Psoas muscle (tissue), 8 donors: ENCODE measurements at places on chromosomes 6 and 20. TPM values are rescaled to one million over a fixed set of nuclear protein-coding genes. Genes with fewer than 3 reads are reported as not detected.
A peak's percentile ranks its signal among the peaks of the same experiment; 100 is the strongest.

ZNF334 gene
- total RNA-seq: 1.0 TPM

DNA sequence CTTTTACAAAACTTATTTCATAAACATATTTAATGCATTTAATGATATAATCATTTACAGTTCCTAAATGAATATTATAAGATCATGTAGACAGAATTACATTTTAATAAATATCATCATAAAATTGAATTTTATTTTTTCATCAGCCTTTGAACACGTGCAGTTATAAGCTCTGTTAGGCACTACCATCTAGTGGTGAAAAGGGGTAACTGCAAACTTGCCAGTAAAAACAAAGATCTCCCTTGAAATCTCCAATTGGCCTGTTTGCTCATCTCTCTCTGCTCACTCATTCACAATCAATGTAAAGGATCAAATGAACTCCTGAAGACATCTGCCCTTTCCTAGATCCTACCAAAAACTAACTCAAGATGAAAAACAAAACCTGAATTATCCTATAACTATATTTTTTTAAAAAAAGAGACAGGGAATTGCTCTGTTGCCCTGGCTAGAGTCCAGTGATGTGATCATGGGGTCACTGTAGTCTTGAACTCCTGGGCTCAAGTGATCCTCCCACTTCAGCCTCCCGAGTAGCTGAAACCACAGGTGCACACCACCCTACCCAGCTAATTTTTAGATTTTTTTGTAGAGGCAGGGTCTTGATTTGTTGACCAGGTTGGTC is 31.7 kb downstream of the SAMHD1 start:
- no peaks in the 10 kb centered on the region for H3K27me3 ChIP-seq
- DNase-seq: no peak

- H3K36me3 ChIP-seq: no peaks in the 10 kb centered on the region
- DNase-seq: peak; percentile 23
- no peak overlapping the region for H3K4me3 ChIP-seq
- no peaks in the 10 kb centered on the region for H3K4me1 ChIP-seq
- no peaks in the 10 kb centered on the region for H3K27me3 ChIP-seq
These were observed 107.8 kb downstream of the ZFP64 start for GRCh38 chr20:52083627-52084232.

DNA sequence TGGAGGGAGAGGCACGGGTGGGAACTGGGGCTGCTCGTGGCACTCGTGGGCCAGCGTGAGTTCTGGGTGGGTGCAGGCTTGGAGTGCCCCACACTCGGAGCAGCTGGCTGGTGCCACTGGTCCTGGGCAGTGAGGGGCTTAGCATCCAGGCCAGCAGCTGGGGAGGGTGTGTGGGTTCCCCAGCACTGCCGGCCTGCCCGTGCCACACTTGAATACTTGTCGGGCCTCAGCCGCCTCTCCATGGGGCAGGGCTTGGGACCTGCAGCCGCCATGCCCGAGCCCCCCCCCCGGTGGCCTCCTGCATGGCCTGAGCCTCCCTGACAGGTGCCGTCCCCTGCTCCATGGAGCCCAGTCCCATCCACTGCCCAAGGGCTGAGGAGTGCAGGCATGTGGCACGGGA is 207.2 kb downstream of the CD109 start:
- no peak for DNase-seq
- no peaks in the 10 kb centered on the region for H3K4me1 ChIP-seq
- no peak overlapping the region for H3K27ac ChIP-seq
- H3K36me3 ChIP-seq: no peaks in the 10 kb centered on the region

CTCFL gene
- total RNA-seq: not detected

DNA sequence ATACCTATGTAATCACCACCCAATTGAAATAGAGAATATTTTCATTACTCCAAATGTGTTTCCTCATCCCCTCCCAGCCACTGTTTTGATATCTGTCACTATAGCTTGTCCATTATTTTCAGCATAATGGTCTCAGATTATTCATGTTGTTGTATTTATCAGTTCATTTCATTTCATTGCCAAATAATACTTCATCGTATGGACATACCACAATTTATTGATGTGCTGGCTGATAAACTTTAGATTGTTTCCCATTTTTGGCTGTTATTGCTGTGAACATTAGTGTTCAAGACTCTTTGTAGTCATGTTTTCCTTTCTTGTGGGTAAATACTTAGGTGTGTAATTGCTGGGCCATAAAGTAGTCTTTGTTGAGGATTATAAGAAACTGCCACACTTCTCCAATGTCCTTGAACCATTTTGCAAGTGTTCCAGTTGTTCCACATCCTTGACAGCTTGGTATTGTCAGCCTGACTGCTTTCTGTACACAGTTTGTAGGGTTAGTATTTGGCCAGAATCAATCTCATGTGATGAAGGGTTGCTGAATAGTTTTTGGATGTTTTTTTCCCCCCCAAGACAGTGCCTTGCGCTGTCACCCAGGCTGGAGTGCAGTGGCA is 44.3 kb downstream of the JARID2 start:
- no peaks in the 10 kb centered on the region for H3K36me3 ChIP-seq
- H3K4me3 ChIP-seq: no peak overlapping the region
- H3K27me3 ChIP-seq: no peaks in the 10 kb centered on the region
- peak overlapping the region; percentile 32 for H3K27ac ChIP-seq
- peaks cover 53% of the 10 kb centered on the region for H3K4me1 ChIP-seq
- no peak for DNase-seq

SNAP91 gene
- not detected for total RNA-seq

DNA sequence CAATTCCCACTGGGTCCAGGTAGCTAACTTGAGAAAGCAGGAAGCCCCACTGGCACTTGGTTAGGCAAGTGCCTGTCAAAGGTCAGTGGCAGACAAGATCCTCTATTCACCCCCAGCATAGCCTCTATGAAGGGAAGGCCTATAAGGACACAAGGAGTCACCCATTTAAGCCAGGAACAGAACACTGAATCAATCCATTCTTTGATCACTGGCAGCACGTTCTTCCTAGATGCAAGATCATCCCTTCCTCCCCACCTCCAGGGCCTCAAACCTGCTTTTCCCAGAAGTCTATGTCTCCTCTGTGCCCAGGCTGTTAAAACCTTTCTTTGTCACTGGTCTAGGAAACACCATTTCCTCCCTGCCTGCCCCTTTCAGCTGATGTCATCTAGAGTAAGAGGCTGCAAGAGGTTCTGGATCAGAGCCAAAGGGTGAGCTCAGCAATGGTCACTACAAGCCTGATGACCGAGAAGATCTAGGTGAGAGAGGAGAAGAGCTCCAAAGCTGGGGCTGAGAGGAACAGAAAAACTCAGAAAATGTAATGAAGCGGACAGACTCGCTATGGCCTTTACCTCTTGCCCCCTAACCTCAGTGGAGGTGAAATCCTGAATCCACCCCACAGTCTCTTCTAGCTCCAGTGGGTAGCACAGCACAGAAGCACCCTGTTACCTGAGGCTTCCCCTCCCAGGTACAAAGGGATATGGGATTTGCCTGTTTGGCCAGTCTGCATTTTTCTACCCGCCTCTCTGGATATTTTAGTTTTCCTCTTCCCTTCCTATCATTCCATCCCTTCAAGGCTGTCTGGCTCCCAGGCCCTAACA is 1.8 kb downstream of the GTPBP2 start:
- peak; percentile 71 for DNase-seq
- H3K36me3 ChIP-seq: peaks cover 3% of the 10 kb centered on the region

BHLHE23 gene
- not detected for total RNA-seq

DNA sequence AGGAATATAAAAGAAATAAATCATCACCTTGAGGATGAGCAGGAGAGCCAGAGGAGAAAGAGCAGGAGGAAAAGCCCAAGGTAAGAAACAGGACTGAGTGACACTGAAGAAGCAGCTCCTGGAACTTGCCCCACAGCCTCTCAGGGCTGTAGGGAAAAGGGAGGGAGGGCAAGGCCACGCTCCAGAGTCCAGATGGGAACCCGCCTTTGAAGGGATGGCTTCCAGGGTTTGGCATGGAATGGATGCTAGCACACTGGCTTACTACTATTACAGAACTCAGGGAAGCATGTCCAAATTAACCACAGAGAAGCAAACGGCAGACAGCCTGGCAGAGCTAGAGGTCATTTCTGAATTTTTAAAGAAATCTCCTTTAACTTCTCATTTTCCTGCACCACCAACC is 26.8 kb downstream of the RALGAPA2 start:
- H3K36me3 ChIP-seq: no peaks in the 10 kb centered on the region
- no peaks in the 10 kb centered on the region for H3K27me3 ChIP-seq
- DNase-seq: no peak
- H3K27ac ChIP-seq: peak overlapping the region; percentile 52
- peaks cover 98% of the 10 kb centered on the region for H3K4me1 ChIP-seq
- H3K4me3 ChIP-seq: no peak overlapping the region

DNA sequence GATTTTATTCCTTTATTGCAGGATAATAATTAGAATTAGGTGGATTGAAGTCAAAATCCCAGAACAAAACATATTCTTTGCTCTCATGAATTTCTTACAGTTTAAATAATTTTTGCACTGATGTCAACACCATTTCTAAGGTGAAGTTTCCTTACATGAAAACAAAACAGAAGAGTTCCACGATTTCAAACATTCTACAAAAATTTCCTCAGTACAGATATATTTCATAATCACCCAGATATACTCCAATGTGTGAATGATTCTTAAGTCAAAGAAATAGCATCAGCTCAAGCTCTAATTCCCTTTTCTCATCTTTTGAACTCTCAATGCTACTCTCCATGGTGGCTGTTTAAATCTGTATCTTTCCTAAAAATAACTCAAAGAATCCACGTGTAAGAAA is 39.5 kb upstream of the THBS2 start:
- H3K4me1 ChIP-seq: no peaks in the 10 kb centered on the region
- H3K27me3 ChIP-seq: no peaks in the 10 kb centered on the region
- no peaks in the 10 kb centered on the region for H3K36me3 ChIP-seq
- DNase-seq: no peak
- no peak overlapping the region for H3K4me3 ChIP-seq
- H3K27ac ChIP-seq: no peak overlapping the region

- no peak overlapping the region for H3K27ac ChIP-seq
- H3K36me3 ChIP-seq: no peaks in the 10 kb centered on the region
- H3K4me3 ChIP-seq: no peak overlapping the region
- H3K27me3 ChIP-seq: no peaks in the 10 kb centered on the region
- no peak for DNase-seq
These were observed 625.0 kb upstream of the MAN1A1 start for GRCh38 chr6:119974430-119975159.

GRCh38 chr6:70884074-70884983 is 72.5 kb downstream of the B3GAT2 start:
- no peaks in the 10 kb centered on the region for H3K36me3 ChIP-seq
- no peak overlapping the region for H3K27ac ChIP-seq
- peaks cover 7% of the 10 kb centered on the region for H3K4me1 ChIP-seq
- no peak overlapping the region for H3K4me3 ChIP-seq
- H3K27me3 ChIP-seq: no peaks in the 10 kb centered on the region
- peak; percentile 68 for DNase-seq

GRCh38 chr20:48627737-48628128 is 200.1 kb downstream of the PREX1 start:
- no peaks in the 10 kb centered on the region for H3K27me3 ChIP-seq
- peak; percentile 55 for DNase-seq
- no peak overlapping the region for H3K27ac ChIP-seq
- H3K4me1 ChIP-seq: no peaks in the 10 kb centered on the region
- no peak overlapping the region for H3K4me3 ChIP-seq

CCN2 gene
- 19.7 TPM for total RNA-seq

DNA sequence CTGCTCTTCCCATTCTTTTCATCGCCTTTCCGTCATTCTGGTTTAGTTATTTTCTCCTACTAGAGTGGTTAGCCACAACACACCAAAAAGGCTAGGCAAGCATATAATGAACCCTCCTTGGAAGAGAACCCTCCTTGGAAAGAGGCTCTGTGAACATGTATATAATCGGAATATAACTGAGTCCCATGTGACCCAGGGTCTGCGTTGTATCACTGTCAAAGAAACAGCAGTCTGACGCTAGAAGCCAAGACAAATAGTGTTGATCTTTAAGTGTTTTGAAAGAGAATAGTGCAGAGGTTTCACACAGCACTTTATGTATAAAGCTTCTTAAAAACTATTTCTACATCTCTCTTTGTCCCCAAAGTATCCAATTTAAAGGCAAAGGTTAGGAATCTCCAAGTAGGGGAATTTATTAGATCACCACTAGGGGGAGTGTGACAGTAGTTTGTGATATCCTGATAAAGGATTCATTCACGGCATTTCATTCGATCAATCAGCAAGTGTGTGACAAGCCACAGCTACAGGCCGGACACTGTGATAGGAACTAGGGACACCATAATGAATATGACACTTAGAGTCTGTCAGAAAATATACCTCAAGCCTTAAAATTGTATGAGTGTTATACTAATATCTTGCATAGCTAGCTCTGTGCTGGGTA is 395.3 kb downstream of the CD109 start:
- peaks cover 2% of the 10 kb centered on the region for H3K27me3 ChIP-seq
- H3K36me3 ChIP-seq: no peaks in the 10 kb centered on the region
- H3K4me3 ChIP-seq: no peak overlapping the region
- H3K27ac ChIP-seq: no peak overlapping the region
- H3K4me1 ChIP-seq: no peaks in the 10 kb centered on the region
- no peak for DNase-seq

LAMA4 gene
- total RNA-seq: 5.3 TPM

SLC32A1 gene
- total RNA-seq: not detected

TOX2 gene
- 0.38 TPM for total RNA-seq

- H3K27me3 ChIP-seq: no peaks in the 10 kb centered on the region
- H3K36me3 ChIP-seq: no peaks in the 10 kb centered on the region
- H3K4me1 ChIP-seq: peaks cover 36% of the 10 kb centered on the region
- no peak for DNase-seq
- H3K4me3 ChIP-seq: no peak overlapping the region
These were observed 142.7 kb downstream of the ARID1B start for GRCh38 chr6:156919814-156920369.

GRCh38 chr20:7308163-7308562 is 540.7 kb downstream of the BMP2 start:
- no peak overlapping the region for H3K4me3 ChIP-seq
- H3K27ac ChIP-seq: no peak overlapping the region
- H3K4me1 ChIP-seq: no peaks in the 10 kb centered on the region
- H3K27me3 ChIP-seq: no peaks in the 10 kb centered on the region
- no peaks in the 10 kb centered on the region for H3K36me3 ChIP-seq
- DNase-seq: no peak

DNA sequence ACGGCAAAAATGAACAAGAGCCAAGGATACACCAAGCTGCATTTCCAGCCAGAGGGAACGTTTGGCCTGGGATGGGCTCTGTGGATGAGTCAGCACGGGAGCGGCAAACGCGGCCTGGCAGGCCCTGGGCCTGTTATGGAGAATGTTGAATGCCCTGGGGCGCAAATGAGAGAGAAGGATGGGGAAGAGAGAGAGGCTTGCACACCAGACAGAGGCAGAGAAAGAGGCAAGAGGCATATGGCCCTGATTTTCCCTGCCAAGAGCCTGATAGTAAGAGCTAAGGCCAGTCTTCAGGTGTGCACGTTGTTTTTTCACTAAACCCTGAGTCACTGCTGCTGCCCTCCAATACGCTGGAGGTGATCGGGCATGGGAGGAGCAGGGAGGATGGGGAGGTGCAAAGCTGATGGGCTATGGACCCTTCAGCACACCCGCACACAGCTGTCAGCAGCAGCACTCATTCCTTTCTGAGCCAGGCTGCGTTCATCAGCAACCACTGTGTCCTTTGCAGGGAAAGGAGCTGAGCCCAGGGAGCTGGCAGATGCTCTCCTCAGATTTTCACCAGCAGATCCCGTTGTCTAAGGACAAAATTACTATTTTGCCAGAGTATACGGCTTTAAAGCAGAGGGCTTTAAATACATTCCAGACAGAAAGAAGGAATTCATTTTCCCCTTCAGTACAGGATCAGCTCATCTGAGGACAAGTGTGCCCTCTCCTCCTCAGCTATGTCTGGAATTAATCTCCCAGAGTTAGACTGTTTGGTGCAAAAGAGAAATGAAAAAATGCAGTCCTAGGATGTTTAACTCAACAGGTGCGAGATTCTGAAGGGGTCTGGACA is 61.7 kb upstream of the SLC22A23 start:
- no peak overlapping the region for H3K4me3 ChIP-seq
- H3K27ac ChIP-seq: no peak overlapping the region
- H3K4me1 ChIP-seq: no peaks in the 10 kb centered on the region
- H3K36me3 ChIP-seq: no peaks in the 10 kb centered on the region
- DNase-seq: peak; percentile 56
- H3K27me3 ChIP-seq: no peaks in the 10 kb centered on the region
